Fibroblast of skin of back (primary cell): ENCODE measurements at places on chromosomes 16 and 17.
A peak's percentile ranks its signal among the peaks of the same experiment; 100 is the strongest.

DNA sequence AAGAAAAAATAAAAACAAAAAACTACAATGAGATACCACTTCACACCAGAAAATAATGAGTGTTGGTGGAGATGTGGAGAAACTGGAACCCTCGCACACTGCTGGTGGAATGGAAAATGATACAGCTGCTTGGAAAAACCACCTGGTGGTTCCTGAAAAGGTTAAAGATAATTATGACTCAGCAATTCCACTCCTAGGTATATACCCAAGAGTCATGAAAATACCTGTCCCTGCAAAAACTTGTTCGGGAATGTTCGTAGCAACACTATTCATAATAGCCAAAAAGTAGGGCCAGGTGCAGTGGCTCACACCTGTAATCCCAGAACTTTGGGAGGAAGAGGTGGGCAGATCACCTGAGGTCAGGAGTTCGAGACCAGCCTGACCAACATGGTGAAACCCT is 8.1 kb upstream of the ITGAE start:
- DNase-seq, result no peak

DNA sequence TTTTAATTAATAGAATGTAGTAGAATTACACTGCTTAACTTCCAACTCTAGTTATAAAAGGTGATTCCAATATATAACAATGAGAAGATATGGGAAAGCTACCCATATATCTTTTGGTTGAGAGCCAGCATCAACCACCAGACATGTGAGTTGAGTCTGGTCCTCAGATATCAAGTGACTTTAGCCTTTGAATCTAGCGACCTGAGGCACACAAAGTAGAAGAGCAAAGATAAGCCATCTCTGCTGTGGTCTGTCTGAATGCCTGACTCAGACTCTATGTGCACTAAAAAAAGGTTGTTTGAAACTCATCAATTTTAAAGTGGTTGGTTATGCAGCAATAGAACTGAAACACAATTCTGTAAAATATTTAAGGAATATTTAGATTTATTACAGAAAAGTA is 492.5 kb upstream of the SOX9 start:
- no peak for DNase-seq

DNA sequence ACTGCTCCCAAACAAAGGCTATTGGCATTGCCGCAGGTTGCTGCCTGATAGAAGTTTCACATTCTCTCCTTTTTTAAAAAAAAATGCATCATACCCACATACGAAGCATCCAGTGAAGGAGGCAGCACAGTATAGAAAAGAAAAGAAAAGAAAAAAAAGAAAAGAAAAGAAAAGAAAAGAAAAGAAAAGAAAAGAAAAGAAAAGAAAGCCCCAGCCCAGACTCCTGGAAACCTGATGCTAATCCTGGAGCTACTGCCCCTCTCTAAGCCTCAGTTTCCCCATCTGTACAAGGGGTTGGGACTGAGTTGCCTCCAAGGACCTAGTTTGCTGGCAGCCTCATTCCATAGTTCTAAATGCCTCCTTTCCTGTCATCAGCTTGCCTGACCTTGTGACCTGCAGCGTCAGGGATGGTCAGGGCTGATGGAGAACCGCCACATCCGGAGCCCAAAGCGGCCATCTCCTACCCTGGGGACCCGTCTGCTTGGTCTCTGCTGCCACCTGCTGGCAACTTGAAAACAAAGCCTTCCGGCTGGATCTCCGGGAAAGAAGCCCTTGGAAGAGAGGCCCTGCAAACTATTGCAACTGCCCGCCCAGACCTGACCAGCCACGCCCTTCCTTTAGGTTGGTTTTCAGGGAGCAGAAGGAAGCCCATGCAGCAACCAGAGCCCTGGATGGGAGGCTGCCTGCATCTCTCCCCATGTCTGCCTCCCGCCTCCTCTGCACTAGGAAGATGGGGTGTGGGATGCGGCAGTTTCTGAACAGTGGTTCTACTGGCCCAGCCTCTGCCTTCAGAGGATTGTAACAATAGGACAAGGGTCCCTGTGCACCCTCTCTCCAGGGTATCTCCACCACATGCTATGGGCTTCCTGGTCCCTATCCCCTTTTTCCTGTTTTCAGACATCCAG is 13.0 kb downstream of the AIPL1 start:
- DNase-seq, result peak; percentile 67

- DNase-seq, result no peak
Measured at GRCh38 chr16:84746875-84747274, 47.1 kb downstream of the USP10 start.

DNA sequence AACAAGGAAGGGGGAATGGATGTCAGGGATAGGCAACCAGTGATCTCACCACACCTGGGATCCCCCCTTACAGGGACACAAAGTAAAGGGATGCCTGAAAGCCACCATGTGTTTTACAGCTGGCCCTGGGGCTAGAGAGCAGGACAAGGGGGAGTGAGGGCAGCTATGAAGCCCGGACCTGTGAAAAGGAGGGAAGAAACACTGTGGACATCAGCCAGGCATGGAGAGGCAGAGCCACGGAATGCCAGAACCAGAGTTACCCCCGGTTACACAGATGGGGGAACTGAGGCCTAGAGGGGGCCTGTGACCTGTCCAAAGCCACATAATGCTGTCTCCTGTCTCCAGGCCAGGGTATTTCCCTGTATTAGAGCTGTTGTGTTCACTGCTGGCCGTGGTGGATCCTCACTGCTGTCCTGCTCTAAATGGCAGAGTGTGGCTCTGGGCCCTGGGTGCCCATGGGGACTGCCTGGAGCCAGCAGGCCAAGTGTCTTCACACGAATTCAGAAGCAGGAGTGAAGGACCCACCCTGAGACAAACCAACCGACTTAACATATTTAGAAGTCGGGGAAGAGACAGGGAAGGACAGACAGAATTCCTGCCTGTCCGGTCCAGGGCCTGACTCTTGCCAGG is 29.7 kb upstream of the ITGA3 start:
- no peak for DNase-seq

- peak; percentile 59 for DNase-seq
Measured at GRCh38 chr17:13690806-13691205, 89.1 kb upstream of the HS3ST3A1 start.

DNA sequence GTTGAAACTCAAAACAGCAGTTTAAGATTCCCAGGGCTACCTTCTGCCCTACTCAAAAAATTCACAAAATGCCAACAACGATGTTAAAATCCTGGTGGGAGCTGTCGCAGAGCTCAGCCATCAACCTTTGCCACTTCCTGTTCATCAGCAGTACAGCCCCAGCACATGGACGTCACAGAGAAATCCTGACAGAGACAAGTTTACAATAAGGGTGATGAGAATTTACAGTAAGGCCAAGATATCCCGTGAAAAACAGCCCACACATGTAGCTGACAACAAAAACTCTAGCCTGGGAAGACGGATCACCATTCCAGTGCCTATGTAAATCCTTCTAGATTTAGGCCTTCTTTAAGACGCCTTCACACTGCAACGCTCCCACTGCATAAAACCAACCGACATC is 18.8 kb downstream of the USP22 start:
- DNase-seq, result no peak

- peak; percentile 59 for DNase-seq
Measured at GRCh38 chr17:42329025-42329976, 41.0 kb downstream of the STAT5A start.

- no peak for DNase-seq
Measured at GRCh38 chr16:87185983-87186382, 131.2 kb downstream of the C16orf95 start.

- no peak for DNase-seq
Measured at GRCh38 chr17:60230358-60230757, 80.6 kb downstream of the CA4 start.

- DNase-seq, result no peak
Measured at GRCh38 chr17:82193520-82194220, 19.0 kb downstream of the CCDC57 start.

GRCh38 chr17:83118071-83118841 is 38.8 kb downstream of the METRNL start:
- no peak for DNase-seq

DNA sequence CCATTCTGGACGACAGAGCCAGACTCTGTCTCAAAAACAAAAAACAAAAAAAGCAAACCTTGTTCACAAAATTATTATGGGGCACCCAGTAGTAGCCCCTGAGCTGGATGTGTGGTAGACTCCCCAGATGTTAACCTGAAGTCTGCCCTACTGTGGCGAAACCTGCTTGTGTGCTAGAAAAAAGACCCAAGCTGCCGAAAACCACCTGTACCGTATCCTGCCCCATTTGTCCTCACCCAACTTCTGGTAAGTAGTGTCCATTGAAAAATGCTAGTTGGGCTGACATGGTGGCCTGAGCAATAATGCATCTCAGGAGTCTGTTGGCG is 9.1 kb downstream of the RMI2 start:
- DNase-seq, result no peak

DNA sequence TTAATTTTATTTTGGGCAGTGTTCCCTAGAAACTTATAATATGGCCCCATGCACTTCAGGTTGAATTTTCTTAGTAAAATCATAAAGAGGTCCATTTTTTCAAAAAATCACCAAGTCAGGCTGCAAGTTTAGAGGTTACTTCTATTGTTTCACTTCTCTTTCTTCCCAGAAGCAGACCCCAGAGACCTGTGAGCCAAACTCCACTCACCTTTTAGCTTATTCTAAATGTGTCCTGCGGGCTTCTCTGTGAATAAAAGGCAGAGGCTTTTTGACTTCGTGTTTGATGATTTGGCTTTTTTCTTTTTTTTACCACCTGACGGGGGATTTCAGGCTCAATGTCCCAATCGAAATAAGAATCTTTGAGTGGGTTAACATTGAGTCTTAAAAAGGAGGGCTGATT is 7.4 kb downstream of the PRKCB start:
- no peak for DNase-seq

DNA sequence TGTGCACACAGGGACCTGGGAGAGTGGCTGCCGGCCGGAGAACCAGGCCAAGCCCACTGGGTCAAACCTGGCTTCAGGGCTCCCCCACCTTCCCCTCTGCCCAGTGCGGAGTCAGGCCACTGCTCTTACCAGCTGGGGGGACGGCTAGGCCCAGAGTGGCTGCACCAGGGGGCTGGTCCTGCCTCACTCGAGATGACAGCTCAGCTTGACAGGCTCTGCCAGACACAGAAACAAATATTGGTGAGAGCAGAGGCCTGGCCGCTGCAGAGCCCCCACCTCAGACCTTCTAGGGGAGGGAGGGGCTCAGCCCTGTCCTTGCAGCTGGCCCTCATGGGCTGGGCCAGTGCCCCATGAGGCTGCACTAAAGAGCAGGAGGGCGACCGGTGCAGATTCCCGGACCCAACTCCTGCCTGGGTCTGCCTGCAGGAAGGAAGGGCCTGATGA is 4.5 kb downstream of the NUDT16L1 start:
- DNase-seq, result no peak

GRCh38 chr16:57801809-57802340 is 416 bp downstream of the KIFC3 start:
- DNase-seq, result peak; percentile 63

GRCh38 chr17:40416671-40417070 is 1.0 kb downstream of the TOP2A start:
- no peak for DNase-seq

- peak; percentile 43 for DNase-seq
Measured at GRCh38 chr16:14559809-14560241, 70.2 kb downstream of the PARN start.

- DNase-seq, result peak; percentile 67
Measured at GRCh38 chr16:57115514-57116182, 23.3 kb downstream of the CPNE2 start.

GRCh38 chr17:12422651-12423050 is 243.0 kb upstream of the MYOCD start:
- DNase-seq, result no peak

DNA sequence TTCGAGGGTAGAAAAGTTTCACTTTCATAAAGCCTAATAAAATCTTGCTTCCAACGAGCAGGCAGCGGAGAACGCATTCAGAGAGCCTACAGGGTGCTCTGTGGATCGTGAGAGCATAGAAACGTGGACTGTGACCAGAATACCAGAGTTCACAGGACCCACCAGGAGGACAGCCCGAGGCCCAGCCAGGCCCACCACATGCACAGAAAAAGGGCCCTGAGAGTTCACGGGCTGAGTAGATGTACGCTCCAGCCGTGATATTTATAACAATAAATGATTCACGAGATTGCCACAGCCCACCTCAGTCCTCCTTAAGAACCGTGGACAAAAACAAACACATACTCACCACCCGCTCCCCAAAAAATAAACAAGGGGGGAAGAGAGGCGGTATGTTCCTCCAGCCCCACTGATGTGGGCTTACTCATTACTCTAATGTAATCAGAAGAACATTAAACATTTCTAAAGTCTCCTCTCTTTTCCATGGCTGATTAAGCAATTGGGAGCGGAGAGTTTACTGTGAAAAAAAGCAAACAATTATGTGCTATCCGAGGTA is 207.2 kb downstream of the C16orf78 start:
- DNase-seq, result no peak

DNA sequence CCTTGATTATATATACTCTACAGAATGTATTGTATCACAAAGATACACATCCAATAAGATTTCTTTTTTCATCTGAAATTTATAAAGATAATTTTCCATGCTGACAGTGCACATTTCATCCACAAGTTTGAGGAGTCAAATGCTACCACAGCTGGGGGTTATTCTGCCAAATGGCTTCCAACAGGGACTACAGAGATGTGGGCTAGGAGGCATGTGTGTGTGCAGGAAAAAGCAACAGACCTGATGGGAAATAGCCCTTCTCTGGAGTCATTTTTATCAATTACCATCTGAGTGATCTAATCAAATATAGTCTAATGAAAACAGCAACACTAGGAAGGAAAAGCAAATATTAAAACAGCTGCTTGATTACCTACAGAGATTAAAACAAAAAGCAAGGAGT is 290.5 kb downstream of the CEP112 start:
- DNase-seq, result no peak

DNA sequence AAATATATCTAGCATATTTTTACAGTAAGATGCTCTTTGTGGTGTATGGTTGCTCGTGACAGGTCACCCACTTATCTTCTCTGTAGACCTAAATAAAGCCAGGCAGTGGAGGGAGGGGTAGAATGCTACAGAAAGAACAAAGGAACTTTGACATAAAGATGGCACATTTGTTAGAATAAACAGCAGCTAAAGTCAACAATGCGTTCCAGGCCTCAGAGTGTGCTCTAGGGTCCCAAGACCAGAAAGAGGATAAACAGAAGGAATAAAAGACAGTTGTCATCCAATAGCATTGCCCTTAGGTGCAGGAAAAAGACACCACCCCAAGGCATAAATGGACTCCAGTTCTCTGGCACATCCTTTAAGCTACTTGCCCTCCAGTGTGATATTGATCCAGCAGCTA is 523.0 kb upstream of the CDH11 start:
- DNase-seq, result no peak

DNA sequence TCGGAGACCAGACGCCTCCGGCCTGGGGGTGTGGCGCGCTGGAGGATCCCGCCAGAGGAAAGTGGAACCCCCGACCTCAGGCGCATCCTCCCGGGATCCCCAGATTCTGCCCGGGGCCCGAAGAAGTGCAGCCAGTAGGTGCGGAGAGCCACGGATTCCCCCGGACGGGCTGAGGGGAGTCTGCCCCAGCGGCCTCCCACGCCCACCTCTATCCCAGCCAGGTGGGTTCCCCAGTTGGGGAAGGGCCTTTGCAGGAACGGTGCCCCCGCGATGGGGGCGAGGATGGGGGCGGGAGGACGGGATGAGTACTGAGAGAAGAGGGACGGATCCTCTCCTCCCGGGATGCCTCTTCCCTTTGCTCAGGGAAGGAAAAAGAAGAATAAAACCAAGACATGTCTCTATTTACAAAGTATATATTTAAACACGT is 5.1 kb downstream of the CBX8 start:
- no peak for DNase-seq

- DNase-seq, result peak; percentile 18
Measured at GRCh38 chr16:87052506-87052905, 264.7 kb downstream of the C16orf95 start.
